Keratinocyte (primary cell): ENCODE measurements at places on chromosomes 2 and 18. TPM values are rescaled to one million over a fixed set of nuclear protein-coding genes. Genes with fewer than 3 reads are reported as not detected.

MAB21L4 gene
- polyA plus RNA-seq: 0.37 to 1.1 TPM (median 0.80 TPM) in 3 replicates

SRD5A2 gene
- polyA plus RNA-seq: 0.02 to 0.28 TPM (median 0.04 TPM) in 3 replicates

IER3IP1 gene
- polyA plus RNA-seq: 9.3 to 17.5 TPM (median 13.6 TPM) in 3 replicates

STARD6 gene
- polyA plus RNA-seq: 0.30 TPM in 1 of 3 replicates, not detected in the others

TEKT4 gene
- polyA plus RNA-seq: not detected in 3 replicates
